ENCODE measurements at places on chromosomes 13 and 19. TPM values are rescaled to one million over a fixed set of nuclear protein-coding genes. Genes with fewer than 3 reads are reported as not detected.

Gene KCNRG
- total RNA-seq = 3.6 TPM

Gene TPGS1
- total RNA-seq = 10.8 TPM

Gene WDR87
- not detected for total RNA-seq

Gene OR10H1
- total RNA-seq = not detected

Gene ZNF540
- total RNA-seq = 3.9 TPM

Gene URI1
- total RNA-seq = 71.2 TPM

Gene SULT2A1
- total RNA-seq = not detected

Gene SHISA7
- not detected for total RNA-seq

Gene IL12RB1
- not detected for total RNA-seq

Gene KCNC3
- 1.5 TPM for total RNA-seq

Gene ZSCAN4
- total RNA-seq = not detected

Gene PDE4C
- total RNA-seq = 0.47 TPM

Gene STARD13
- total RNA-seq = 7.9 TPM

Gene ACP7
- 17.8 TPM for total RNA-seq

Gene SERPINE3
- not detected for total RNA-seq

Gene MICOS13
- 37.2 TPM for total RNA-seq

Gene ZNF557
- total RNA-seq = 9.9 TPM

Gene SIGLECL1
- total RNA-seq = not detected

Gene LCP1
- total RNA-seq = 16.1 TPM

Gene ZNF428
- 17.6 TPM for total RNA-seq

Gene KIR2DL4
- not detected for total RNA-seq

Gene MEF2B
- total RNA-seq = 1.8 TPM

Gene CACNG8
- not detected for total RNA-seq

Gene SWSAP1
- 1.9 TPM for total RNA-seq

Gene TMEM255B
- 0.76 TPM for total RNA-seq

Gene CD177
- 2.4 TPM for total RNA-seq
